ENCODE measurements at places on chromosomes 2 and 18.

DNA sequence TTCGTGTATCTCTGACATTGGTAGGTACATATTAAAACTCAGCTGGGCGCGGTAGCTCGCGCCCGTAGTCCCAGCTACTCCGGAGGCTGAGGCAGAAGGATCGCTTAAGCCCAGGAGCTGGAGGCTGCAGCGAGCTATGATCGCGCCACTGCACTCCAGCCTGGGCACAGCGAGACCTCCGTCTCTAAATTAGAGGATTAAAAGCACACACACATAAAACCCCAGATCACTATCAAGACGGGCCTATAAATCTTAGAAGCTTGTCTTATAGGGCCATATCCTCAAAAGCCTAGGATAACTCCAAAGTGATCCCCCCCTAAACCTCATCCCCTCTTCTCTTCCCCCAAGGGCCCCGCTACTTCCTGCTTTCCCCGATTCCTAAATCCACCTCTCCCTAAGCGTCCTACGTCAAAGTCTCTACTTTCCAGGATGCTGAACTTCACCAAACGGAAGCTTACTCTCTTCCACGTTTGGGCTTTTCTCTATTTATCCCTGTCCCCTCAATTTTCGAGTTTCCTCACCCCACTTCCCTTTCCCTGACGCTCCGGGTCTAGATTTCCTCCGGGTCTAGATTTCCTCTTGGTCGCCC, 707 bp downstream of the KRCC1 start:
- no peak for ATAC-seq

DNA sequence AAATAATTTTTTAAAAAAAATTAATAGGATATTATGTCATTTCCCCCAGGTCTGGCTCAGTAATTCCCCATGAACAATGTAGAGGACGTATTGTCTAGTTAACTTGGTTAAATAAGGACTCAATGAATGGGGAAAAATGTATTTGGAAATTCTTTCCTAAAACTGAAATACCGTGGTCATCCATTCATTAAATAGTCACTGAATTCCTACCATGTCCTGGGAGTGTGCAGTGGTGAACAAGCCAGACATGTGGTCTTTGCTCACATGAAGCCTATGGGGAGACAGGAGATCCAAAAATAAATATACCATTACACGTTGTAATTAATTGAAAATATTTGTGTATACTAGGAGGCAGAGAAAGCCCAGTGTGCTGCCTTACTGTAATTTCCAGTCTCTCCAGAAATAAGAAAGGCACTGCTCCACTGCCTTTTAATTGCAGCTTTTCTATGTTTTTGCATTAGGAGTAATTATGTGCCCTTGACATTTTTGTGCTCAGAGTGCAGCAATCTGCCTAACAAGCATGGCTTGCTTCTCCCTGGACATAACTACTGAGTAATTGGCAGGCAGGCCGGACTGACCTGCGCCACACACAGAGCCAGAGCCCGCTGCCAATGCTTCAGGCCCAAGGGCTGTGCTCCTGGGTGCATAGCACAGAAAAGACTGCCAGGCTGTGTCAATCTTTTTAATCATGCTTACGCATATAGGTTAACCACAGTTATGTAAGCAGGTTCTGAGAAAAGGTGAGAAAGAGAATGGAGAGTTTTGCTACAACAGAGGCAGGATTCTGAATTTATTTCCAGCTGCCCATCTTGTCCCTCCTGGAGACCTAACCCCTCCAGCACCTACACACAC, 22.2 kb upstream of the TTC39C start:
- ATAC-seq, result peak; percentile 80

- ATAC-seq, result no peak
Measured at GRCh38 chr18:34976123-34976522, 65.1 kb upstream of the MAPRE2 start.

DNA sequence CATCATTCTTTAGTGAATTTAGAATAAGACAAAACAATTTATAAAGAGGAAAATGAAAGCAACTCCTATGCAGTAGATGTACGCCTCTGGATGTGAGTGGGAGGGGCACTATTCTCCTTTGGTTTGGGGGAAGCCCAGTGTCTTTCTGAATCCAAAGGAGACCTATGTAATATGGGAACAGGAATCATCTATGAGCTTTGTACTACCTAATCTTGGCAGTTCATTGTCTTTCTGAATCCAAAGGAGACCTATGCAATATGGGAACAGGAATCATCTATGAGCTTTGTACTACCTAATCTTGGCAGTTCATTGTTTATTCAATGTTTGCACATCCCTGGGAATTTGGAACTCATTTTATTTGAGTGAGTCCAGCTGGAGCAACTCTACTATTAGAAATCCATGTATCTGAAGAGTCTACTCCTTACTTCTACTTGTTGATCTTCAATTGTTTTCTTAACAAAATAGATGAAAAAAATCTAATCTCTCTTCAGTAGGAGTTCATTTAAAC, 401.1 kb upstream of the LRATD1 start:
- ATAC-seq, result no peak

DNA sequence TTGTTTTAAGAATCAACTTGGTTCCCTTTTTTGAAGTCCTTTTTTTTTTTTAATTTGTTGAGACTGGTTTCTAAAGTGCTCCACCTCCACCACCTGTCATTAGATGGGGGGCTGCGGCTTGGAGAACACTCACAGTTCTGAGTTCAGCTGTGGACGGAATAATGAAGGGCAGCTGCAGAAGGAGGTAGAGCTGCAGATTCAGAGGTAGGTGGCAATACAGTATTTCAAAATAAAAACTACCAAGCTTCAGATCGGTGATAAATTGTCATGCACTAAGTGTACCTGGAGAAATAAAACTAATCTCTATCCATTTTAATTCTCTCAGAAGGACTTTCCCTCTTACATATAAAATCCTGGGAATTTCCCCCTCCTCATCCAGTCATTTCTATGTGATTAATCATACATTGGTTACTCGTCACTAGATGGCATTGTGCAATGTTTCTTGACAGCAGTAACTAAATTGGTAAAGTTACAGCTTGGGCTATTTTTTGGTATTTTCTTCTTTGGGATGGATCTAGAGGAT, 81.1 kb upstream of the SLC39A10 start:
- ATAC-seq, result peak; percentile 18

DNA sequence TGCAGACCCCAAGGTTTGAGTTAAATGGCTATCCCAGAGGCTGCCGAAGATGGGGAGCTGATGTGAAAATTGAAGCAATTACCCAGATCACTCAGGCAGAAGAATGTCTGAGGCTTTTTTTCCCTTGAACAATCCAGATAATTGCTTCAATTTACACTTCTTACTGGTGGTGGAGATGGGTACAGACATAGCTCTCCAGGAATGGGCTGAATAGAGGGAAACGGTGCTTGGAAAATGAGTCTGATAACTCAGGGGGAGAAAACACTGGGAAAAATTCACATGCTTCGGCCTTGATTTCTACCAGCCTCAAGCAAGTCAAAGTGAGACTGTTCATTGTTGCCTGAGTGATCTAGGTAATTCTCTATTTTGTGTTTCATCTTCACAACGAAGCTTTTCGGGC, 9.5 kb upstream of the KIF5C start:
- no peak for ATAC-seq

GRCh38 chr2:147197754-147198483, 646.9 kb upstream of the ACVR2A start:
- ATAC-seq, result no peak

- no peak for ATAC-seq
Measured at GRCh38 chr2:124035001-124035400, 9.9 kb downstream of the CNTNAP5 start.

- ATAC-seq, result no peak
Measured at GRCh38 chr2:60294901-60295635, 258.4 kb downstream of the BCL11A start.

DNA sequence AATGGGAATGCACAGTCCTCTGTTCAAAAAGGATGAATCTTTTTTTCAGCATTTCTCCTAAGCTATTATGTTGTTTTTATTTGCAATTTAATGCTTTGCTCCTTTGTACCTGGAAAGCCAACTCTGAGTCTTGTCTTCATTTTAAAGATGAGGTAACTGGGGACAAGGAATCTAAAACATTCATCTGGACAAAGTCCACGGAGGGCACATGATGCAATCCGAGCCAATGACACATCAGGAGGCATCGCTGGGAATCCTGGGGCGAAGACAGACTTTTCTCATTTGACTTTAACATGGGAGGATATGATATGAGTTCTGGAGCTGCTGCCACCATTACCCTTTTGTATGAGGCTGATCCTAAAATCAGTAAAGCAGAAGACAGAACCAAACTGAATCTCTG, 116.5 kb upstream of the REG3G start:
- no peak for ATAC-seq

DNA sequence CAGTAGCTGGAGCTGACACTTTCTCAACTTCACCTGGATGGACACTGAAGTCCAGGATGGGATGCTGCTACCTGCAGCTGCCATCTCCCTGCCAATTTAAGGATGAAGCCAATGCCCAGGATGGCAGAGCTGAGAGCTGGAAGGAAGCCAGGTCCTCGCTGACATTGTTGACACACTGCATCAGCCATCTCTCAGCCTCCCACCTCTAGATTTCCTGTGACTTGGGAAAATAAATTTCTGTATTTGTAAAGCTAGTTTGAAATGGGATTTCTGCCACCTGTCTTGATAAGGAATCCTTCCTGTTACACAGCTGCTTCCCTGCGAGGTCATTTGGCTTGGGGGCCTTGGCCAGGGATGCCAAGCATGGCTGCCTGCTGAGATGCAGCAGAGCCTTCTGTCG, 43.5 kb downstream of the KCTD1 start:
- no peak for ATAC-seq

- no peak for ATAC-seq
Measured at GRCh38 chr2:98505971-98506664, 61.5 kb downstream of the INPP4A start.

- no peak for ATAC-seq
Measured at GRCh38 chr2:75047992-75048625, 89.7 kb downstream of the POLE4 start.

DNA sequence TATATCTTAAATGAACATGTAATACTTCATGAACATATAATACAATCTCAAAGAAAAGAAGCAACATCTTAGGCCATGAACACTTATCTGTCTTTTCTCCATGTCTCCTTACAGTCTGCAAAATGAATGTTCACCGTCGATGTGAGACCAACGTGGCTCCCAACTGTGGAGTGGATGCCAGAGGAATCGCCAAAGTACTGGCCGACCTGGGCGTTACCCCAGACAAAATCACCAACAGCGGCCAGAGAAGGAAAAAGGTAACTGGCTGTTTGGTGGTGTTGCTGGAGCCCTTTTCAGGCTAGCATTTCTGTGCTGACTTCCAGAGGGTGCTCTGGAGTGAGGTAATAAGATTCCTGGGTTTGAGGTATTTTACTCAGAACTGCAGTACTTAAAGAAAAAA, 295.9 kb upstream of the EPAS1 start:
- no peak for ATAC-seq

- no peak for ATAC-seq
Measured at GRCh38 chr2:148725564-148725963, 81.0 kb downstream of the EPC2 start.

DNA sequence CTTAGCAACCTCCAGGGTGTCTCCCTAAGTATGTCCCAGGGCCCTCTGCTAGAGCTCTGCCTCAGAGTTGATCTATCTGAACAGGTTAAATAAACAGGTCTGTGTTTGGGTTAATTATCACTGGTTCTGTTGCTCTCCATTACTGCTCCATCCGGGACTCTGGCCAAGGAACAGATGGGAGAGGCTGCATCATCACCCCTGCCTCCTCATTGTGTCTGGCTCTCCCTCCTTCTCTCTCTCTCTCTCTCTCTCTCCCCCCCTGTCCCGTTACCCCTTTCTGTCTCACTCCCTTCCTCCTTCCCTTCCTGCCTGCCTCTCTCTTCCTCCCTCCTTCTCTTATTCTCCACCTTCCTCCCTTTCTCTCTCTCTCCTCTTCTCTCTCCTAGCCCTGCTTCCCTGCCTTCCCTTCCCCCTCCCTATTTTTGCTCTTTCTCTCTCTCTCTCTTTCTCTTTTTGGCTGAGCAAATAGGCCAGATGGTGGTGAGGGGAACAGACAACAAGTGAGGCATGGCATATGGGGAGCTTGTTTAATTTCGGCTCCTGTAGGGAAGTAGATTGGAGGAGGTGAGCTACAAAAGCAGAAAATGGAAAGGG, 62.1 kb downstream of the SETBP1 start:
- ATAC-seq, result no peak

- no peak for ATAC-seq
Measured at GRCh38 chr2:233152541-233152940, 92.4 kb downstream of the INPP5D start.

DNA sequence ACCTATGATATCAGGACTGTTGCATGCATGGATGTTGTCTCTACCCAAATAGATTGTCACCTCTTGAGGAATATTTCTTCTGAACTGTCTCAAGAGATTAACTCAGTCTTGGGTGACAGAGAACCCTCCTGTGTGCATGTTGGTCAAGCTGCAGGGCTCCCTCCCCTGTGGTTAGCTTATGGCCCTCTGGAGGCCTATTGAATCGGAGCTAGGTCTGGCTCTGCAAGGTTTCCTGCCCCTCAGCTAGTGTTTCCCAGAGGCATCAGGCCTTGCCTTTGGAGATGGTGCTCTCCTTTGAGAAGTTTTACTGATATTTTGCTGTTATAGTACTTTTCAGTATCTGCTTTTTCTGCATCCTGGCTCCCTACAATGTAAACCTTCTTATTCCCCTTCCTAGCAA, 769.2 kb upstream of the FAM98A start:
- ATAC-seq, result no peak

- ATAC-seq, result no peak
Measured at GRCh38 chr2:178484245-178485041, 4.2 kb downstream of the PLEKHA3 start.

DNA sequence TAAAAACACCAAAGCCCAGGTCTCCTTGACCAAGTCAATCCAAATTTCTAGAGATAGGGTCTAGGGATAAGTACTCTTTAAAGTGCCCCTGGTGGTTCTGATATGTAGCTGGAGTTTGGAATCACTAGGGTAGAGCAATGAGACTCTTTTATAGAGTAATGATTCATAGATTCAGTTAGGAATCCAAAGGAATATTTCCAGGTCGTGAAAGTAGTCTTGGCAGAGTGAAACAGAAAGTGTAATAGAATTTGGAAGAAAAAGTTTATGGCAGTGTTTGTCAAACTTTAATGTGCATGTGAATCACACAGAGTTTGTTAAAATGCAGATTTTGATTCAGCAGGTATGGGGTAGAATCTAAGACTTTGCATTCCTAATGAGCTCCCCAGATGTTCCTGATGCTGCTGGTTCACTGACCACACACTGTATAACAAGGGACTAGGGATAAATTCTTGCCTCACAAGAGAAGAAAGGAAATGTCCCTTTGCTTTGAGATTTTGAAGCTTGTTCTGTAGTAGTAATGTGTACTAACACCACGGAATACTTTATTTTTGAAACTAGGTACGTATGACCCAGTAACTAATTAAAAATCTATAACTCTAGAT, 1.8 kb downstream of the UPP2 start:
- no peak for ATAC-seq

- no peak for ATAC-seq
Measured at GRCh38 chr2:195902857-195903256, 165.8 kb downstream of the DNAH7 start.

GRCh38 chr2:75390169-75390568, 170.6 kb downstream of the EVA1A start:
- ATAC-seq, result no peak

DNA sequence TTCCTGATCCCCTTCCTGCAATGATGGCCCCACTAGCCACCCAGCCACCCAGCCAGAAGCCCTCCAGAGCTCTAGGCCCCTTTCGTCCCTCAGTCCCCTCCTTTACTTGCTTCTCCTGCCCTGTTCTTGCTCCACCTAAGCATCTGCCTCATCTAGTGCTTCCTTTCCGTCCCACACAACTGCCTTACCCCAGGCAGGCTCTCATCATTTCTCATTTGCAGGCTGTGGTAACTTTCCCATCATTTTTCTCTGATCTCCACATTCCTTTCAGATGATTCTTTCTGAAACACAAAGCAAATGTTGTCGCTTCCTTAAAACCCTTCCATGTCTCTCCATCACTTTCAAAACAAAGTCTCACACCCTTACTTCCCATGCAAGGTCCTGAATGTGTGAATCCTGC, 459.8 kb downstream of the METTL4 start:
- no peak for ATAC-seq

All from esophagus mucosa (tissue), 1 donor.